ENCODE measurements at places on chromosomes 7 and 10. TPM values are rescaled to one million over a fixed set of nuclear protein-coding genes. Genes with fewer than 3 reads are reported as not detected.

HSPA14 gene
- total RNA-seq: 10.3 TPM

PNLIPRP3 gene
- not detected for total RNA-seq

GRCh38 chr10:50375051-50375452 is 123.7 kb upstream of the ASAH2 start:
- no peak for DNase-seq

- no peak for DNase-seq
Measured at GRCh38 chr10:111988646-111989045, 194.9 kb downstream of the GPAM start.

GRCh38 chr10:71854031-71854430 is 3.0 kb upstream of the PSAP start:
- no peak for DNase-seq

- no peak for DNase-seq
Measured at GRCh38 chr7:115009139-115009538, 87.2 kb downstream of the MDFIC start.

DNA sequence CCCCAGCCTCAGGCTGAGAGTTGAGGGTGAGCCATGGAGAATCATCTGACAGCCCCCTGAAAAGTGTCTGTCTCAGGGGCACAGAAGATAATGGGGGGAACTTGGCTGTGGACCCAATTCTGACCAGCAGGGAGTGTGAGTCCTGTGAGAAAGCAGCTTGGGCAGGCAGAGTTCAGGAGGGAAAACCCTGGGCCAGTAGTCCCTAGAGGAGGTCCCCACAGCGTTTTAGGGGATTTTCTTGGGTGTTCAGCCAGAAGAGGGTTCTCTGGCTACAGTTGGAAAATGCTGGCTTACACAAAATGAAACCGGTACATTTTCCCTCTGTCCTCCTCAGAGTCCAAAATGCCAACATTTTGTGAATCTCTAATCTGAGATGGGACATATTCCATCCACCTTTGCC is 35.8 kb upstream of the TRIM8 start:
- DNase-seq: no peak

DNA sequence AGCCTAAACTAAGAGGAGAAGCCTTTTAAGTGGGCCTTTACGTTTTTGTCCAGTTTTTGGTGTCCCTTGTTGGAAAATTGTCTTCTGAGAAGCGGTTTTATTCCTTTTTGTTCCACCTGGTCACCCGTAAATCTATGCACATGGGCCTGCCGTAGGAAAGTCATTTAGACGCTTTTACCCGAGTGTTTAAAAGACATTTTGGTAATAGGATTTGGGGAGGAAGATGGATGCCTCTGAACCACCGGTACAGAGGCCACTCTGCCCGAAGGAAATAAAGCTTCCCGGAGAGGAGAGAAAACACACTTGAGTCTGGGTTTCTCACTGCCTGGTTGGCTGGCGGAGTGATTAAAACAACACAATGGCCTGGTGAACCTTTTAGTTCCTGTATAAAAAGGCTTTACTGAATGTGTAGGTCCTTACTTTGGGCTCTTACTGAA is 760 bp downstream of the THNSL1 start:
- DNase-seq: no peak

Measured in glomerular endothelial cell (primary cell).